Activated naive CD8-positive, alpha-beta T cell treated with anti-CD3 and anti-CD28 coated beads for 36 hours (primary cell): ENCODE measurements at places on chromosomes 12 and 14. TPM values are rescaled to one million over a fixed set of nuclear protein-coding genes. Genes with fewer than 3 reads are reported as not detected.

The SMIM41 gene
- total RNA-seq = not detected

The NFE2 gene
- not detected for total RNA-seq

The OR6C76 gene
- not detected for total RNA-seq

The KRT72 gene
- 0.12 TPM for total RNA-seq

The KLHDC1 gene
- total RNA-seq = 1.2 TPM

The MIPOL1 gene
- total RNA-seq = not detected

The CD163 gene
- total RNA-seq = not detected

GRCh38 chr12:69094606-69095216, 144.7 kb upstream of the CPSF6 start:
- peaks cover 6% of the 10 kb centered on the region for H3K4me1 ChIP-seq
- H3K27ac ChIP-seq = no peak overlapping the region

- H3K4me1 ChIP-seq = peaks cover 51% of the 10 kb centered on the region
- H3K36me3 ChIP-seq = no peaks in the 10 kb centered on the region
- H3K4me3 ChIP-seq = no peak overlapping the region
- no peak for DNase-seq
Measured at GRCh38 chr12:25324861-25325260, 74.1 kb upstream of the KRAS start.

DNA sequence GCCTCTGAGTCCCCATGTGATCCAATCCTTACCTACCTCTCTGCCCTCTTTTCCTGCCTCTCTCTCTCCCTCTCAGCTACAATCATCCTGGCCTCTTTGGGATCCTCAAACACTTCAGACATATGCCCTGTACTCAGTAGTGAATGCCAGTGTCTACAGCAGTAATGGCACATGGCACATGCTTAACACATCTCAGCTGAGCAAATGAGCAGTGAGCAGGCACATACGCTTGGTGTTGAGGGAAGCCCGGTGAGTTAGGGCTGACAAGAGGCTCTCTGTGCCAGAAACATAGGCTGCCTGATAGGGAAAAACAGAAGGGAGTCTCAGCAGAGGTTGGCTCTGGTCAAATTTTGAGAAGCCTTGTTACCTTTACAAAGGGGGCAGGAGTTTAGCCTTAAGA, 409.1 kb downstream of the TMEM132D start:
- H3K4me1 ChIP-seq = no peaks in the 10 kb centered on the region
- H3K27me3 ChIP-seq = no peaks in the 10 kb centered on the region
- H3K36me3 ChIP-seq = no peaks in the 10 kb centered on the region
- DNase-seq = no peak

DNA sequence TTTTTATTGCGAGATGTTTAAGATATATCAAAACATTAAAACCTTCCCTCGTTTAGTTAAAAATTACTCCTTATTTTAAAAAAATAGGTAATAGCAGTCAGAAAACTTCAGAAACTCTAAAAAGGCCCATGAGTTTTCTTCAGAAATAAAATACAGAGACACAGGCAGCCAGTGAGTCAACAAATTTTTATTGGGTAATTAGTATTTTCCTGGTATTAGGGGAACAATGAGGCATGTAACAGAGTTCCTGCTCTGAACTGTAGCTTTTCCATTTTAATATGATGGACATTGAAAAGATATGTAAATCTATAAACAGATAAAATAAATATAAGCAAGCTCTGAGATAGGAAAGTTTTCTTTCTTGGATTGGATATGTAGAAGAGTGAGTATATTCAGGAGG, 399 bp upstream of the ZNF705A start:
- H3K4me3 ChIP-seq = no peak overlapping the region
- H3K27ac ChIP-seq = no peak overlapping the region
- no peak for DNase-seq
- H3K4me1 ChIP-seq = peaks cover 32% of the 10 kb centered on the region
- peaks cover 16% of the 10 kb centered on the region for H3K27me3 ChIP-seq

DNA sequence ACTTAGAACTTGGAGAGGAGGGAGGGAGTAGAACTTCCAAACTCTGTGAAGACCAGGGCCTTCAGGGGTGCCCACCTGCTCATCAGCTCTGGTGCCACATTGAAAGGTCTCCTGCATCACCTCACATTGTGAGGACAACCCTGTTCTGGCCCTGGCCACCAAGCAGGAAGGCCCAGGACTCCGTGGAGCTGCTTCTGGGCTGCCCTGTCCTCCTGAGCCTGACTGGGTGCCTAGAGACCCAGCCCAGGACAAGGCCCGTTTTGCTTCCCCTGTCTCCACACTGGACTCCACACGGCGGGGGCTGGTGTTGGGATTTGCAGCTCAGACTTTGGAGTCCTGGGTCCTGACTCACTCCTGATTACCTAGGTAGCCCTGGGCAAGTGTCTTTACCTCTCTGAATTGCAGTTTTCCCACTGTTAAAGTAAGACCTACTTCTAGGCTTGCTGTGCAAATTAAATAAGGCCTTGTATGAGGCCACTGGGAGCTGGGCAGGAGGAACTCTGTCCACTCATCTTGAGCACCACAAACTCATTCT, 12.5 kb upstream of the KRT82 start:
- peaks cover 3% of the 10 kb centered on the region for H3K27me3 ChIP-seq
- H3K4me1 ChIP-seq = no peaks in the 10 kb centered on the region
- H3K36me3 ChIP-seq = no peaks in the 10 kb centered on the region

- DNase-seq = no peak
- peak overlapping the region; percentile 73 for H3K27ac ChIP-seq
- no peaks in the 10 kb centered on the region for H3K27me3 ChIP-seq
Measured at GRCh38 chr14:68507544-68508081, 285.3 kb downstream of the ZFP36L1 start.

- no peak overlapping the region for H3K4me3 ChIP-seq
- H3K27me3 ChIP-seq = peaks cover 36% of the 10 kb centered on the region
- H3K36me3 ChIP-seq = peaks cover 2% of the 10 kb centered on the region
- peaks cover 12% of the 10 kb centered on the region for H3K4me1 ChIP-seq
- DNase-seq = no peak
- H3K27ac ChIP-seq = no peak overlapping the region
Measured at GRCh38 chr14:75425446-75425845, 2.4 kb upstream of the JDP2 start.

DNA sequence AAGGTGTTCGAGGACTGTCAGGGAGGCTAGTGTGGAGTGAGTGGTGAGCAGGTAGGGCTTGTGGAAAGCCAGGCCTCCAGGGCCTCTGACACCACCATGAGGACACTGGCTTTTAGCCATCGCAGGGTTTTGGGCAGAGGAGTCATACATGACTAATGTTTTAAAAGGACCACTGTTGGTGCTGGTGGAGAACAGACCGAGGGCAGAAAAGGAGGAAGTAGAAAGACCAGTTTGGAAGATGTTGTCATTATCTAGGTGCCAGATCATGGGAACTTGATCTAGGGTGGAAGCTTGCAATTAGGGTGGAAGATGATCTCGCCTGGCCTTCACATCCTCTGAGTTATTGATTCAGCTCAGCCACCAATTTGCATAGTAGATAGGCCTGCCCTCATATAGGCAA, 144.2 kb downstream of the C12orf75 start:
- no peaks in the 10 kb centered on the region for H3K27me3 ChIP-seq
- H3K27ac ChIP-seq = no peak overlapping the region
- H3K4me3 ChIP-seq = no peak overlapping the region
- H3K36me3 ChIP-seq = no peaks in the 10 kb centered on the region
- no peaks in the 10 kb centered on the region for H3K4me1 ChIP-seq
